ENCODE measurements at places on chromosomes 2 and 18.

DNA sequence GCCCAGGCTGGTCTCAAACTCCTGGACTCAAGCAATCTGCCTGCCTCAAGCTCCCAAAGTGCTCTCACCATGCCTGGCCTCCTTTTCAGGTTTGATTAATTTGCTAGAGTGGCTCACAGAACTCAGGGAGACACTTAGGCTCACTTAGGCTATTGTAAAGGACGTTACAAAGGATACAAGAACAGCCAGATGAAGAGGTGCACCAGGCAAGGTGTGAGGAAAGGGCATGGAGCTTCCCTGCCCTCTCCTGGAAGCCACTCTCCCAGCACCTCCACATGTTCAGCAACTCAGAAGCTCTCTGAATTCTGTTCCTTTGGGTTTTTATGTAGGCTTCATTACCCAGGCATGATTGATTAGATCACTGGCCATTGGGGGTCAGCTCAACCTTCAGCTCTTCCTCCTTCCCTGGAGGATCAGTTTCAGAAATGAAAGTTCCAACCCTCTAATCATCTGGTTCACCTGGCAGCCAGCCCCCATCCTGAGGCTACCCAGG is 78.7 kb upstream of the RGPD5 start:
- DNase-seq, result no peak

- no peak for DNase-seq
These were observed 97.0 kb upstream of the SLC35G4 start for GRCh38 chr18:11512096-11513025.

GRCh38 chr2:230864605-230865306 is at the start of gene ITM2C:
TSS of gene ITM2C (plus strand) at chr2:230864942. CDS start at chr2:230865026, 84 bp downstream.
- DNase-seq, result peak; percentile 55

DNA sequence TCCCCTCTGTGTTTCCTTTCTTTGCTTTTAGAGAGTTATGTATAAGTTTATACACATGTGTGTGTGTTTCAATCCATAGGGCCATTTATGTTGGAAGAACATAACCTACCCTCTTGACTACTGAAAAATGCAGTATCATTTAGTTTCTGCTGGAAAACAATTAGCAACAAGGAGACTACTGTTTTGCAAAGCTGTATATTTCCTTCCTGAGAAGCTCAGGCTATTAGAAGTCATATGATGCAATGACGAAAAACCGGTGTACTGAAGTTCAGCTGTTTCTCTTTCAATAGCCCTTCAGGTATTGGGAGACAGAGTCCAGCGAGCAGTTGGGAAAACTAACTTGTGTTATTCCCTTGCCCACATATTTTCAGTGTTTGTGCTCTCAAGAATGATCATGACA is 447.7 kb upstream of the GYPC start:
- no peak for DNase-seq

- no peak for DNase-seq
These were observed 30.9 kb downstream of the RNF144A start for GRCh38 chr2:6947929-6948676.

GRCh38 chr18:12911025-12911928 is 27.2 kb upstream of the PTPN2 start:
- DNase-seq, result peak; percentile 33

DNA sequence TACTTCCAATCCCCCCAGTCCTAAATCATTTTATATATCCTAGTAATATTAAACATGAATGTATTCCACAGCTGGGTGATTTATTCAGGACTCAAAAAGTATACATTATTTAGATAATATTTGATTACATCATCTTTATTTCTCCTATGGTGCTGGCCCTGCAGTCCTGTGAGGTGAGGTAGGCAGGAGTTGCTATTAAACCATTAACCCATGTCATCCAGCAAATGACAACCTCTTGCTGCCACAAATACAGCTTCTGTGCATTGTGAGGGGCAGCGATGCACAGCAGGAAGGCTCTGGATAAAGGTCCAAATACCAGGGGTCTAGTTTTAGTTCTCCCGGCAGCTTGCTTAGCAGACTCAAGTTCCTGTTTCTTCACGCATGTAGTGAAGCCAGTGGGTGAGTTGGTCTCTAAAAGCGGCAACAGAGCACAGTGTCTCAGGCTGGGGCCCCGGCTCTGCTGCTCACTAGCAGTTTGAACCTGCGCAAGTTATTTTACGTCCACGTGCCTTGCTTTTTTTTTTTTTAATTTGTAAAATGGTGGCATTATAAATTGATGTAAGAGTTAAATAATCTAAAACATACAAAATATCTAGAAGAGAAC is 36.1 kb downstream of the INSIG2 start:
- DNase-seq, result no peak

GRCh38 chr2:71669058-71669456 is 215.7 kb downstream of the DYSF start:
- DNase-seq, result no peak

GRCh38 chr2:65353927-65354326 is 78.5 kb downstream of the SPRED2 start:
- DNase-seq, result no peak

GRCh38 chr18:11857177-11857887 is 6.1 kb downstream of the CHMP1B start:
- DNase-seq, result no peak

GRCh38 chr2:219997341-219997851 is 370.0 kb downstream of the SLC4A3 start:
- DNase-seq, result no peak

DNA sequence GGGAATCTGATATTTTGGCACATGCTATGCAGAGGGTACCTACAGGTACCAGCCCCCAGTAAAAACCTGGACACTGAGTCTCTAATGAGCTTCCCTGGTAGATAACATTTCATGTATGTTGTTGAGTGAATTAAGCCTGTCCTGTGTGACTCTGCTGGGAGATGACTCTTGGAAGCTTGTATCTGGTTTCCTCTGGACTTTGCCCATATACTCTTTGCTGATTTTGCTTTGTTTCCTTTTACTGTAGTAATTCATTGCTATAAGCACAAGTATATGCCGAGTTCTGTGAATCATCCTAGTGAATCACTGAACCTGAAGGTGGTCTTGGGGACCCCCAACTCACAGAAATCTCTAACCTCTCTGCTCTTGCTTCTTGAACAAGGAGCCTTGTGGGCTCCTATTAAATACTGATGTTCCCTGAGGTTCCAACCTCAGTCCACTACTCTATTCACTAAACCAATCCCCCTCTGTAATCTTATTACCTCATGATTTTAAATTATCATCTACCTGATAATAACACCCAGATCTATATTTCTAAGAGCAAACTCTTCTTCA is 94.3 kb upstream of the WDSUB1 start:
- DNase-seq, result no peak

GRCh38 chr2:108918941-108919341 is 70.1 kb downstream of the EDAR start:
- DNase-seq, result no peak

- no peak for DNase-seq
These were observed 153.0 kb upstream of the ID2 start for GRCh38 chr2:8528863-8529262.

- no peak for DNase-seq
These were observed 295.9 kb downstream of the ERBB4 start for GRCh38 chr2:212242724-212243123.

GRCh38 chr2:128593518-128593878 is 274.8 kb upstream of the HS6ST1 start:
- no peak for DNase-seq

DNA sequence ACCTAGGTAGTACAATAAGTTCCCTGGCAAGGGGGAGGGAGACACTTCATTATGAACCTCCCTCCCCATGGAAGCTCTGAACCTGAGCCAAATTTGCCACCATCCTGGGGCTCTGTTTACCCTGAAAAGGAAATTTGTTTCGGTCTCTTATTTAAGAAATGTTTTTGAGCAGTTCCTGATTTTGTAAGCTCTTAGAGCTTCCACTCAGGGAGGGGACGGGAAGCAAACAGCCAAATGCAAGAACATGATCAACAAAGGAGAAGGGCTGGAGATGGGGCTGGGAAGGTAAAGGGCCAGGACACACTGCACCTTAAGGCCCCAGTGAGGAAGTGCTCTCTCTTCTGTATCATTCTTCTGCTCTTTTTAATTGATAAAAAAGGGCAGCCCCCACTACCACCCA is 117.9 kb downstream of the NRP2 start:
- no peak for DNase-seq

GRCh38 chr2:145410086-145410485 is 890.2 kb upstream of the ZEB2 start:
- DNase-seq, result no peak

GRCh38 chr2:10889651-10890215 is 22.0 kb upstream of the KCNF1 start:
- no peak for DNase-seq

GRCh38 chr2:42787788-42788477 is 4.5 kb downstream of the HAAO start:
- DNase-seq, result no peak

DNA sequence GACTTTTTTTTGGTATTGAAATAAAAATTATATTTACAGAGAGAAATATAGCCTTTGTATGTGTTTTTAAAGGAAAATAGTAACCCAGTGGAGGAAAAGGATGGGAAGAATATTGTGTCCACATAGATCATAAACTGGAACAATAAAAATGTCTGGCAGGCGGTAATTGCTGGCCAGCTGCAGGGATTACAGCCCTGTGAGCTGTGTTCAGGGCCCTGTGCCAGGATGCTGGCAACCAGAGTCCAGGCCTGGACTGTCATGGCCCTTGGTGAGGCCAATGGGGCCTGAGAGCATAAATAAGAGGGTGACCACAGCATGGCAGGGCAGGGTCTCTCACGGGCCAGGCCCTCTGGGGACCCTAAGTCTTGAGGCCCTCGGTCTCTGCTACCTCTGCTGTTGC is 171.2 kb downstream of the ACOXL start:
- no peak for DNase-seq

DNA sequence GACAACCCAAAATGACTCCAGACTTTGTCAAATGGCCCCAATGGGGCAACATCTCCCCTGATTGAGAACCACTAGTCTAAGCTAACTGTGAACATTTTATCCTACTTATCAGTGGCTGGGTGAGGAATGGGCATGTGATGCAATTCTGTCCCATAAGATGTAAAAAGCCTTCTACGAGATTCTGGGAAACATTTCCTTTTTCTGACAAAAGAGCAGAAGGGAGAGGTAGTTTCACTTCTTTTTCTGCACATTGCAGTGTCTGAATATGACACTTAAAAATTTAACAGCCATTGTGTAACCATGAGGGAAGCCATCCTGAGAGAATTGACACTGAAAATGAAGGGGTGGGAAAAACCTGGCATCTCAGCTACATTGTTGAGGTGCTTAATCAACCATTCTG is 17.3 kb upstream of the MARCHF4 start:
- DNase-seq, result no peak

GRCh38 chr2:144666032-144666431 is 146.1 kb upstream of the ZEB2 start:
- no peak for DNase-seq

GRCh38 chr2:122179492-122180165 is 424.2 kb downstream of the TSN start:
- no peak for DNase-seq

- no peak for DNase-seq
These were observed 410.2 kb downstream of the NCKAP5 start for GRCh38 chr2:133158024-133158423.

- no peak for DNase-seq
These were observed 187.1 kb downstream of the DYM start for GRCh38 chr18:49273241-49273880.

GRCh38 chr2:239966853-239967552 is 58.1 kb downstream of the NDUFA10 start:
- no peak for DNase-seq

GRCh38 chr2:214376618-214377285 is 34.1 kb upstream of the VWC2L start:
- DNase-seq, result no peak

DNA sequence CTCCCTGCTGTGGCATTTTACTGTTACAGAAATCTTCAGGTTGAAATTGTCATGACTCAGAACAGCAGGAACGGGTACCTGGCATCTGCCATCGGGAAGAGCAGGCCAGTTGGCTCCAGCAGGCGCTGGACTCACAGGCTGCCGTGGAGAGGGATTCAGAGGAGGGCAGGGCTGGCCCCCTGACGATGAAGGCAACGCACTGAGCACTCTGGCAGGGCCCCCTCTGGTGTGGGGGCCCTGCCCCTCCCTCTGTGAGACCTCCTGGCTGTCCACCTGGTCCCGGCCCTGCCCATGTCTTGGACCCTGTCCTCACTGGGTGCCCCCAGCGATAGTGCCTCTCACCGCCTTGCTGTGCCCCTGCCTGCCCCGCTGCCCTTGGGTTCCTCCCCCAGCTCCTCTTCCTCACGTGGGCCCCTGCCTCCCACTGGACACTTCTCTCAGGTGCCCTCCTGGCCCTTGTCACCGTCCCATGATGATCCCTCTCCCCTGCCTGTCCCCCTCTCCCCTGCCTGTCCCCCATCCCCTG is 23.3 kb upstream of the ALLC start:
- DNase-seq, result no peak

- no peak for DNase-seq
These were observed 769.9 kb downstream of the TSN start for GRCh38 chr2:122525336-122525735.

- DNase-seq, result no peak
These were observed 10.6 kb upstream of the CIB4 start for GRCh38 chr2:26651799-26652198.

- no peak for DNase-seq
These were observed 26.8 kb downstream of the MEX3C start for GRCh38 chr18:51170664-51171063.

- DNase-seq, result no peak
These were observed 34.0 kb downstream of the HAT1 start for GRCh38 chr2:171956135-171956825.

GRCh38 chr2:190190507-190191162 is 128.1 kb upstream of the MSTN start:
- no peak for DNase-seq
